ENCODE measurements at places on chromosomes 3 and 15.

- no peaks in the 10 kb centered on the region for H3K36me3 ChIP-seq
- no peak overlapping the region for H3K27ac ChIP-seq
These were observed 161.0 kb downstream of the TCF12 start for GRCh38 chr15:57079446-57079845.

DNA sequence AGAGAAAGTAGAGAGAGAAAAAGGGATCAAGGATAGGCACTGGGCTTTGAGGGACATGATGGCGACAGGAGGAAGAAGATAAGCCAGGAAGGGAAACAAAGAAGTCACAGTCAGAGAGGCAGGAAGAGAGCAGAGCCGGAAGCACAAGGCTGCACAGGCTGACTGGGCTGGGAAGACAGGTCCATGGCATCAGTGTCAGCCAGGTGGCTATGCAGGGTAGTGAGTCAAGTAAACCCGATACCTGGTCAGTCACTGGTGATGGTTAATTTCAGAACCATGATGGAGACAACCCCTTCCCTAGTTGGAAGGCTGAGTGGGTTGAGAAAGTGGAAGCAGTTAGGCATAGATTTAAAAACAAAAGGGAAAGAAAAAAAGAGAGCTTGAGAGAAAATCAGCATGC, 203.8 kb downstream of the EPHB1 start:
- H3K27me3 ChIP-seq: peaks cover 17% of the 10 kb centered on the region
- no peak for DNase-seq
- H3K27ac ChIP-seq: no peak overlapping the region
- H3K4me1 ChIP-seq: no peaks in the 10 kb centered on the region
- H3K4me3 ChIP-seq: no peak overlapping the region
- no peaks in the 10 kb centered on the region for H3K36me3 ChIP-seq

DNA sequence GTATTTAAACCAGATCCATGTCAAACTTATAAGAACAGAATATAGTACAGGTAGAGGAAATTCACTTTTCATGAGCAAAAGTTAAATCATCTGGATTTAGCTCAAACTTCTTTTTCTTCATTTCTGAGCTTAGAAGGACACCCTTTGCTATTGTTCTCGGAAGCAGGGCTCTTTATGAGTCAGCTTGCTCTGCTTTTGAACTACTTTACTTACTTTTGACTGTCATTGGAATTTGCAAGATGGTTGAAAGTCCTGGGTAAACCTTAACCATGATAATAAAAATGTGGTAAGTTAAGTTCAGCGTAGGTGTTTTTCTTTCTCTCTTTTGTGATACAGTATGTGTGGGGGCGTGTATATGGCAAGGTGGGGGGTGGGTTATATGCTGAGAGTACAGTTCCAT, 312.7 kb upstream of the DPH6 start:
- H3K27me3 ChIP-seq: no peaks in the 10 kb centered on the region
- no peak overlapping the region for H3K27ac ChIP-seq
- no peaks in the 10 kb centered on the region for H3K36me3 ChIP-seq
- no peak overlapping the region for H3K4me3 ChIP-seq
- peaks cover 9% of the 10 kb centered on the region for H3K4me1 ChIP-seq

- no peak overlapping the region for H3K27ac ChIP-seq
- H3K36me3 ChIP-seq: no peaks in the 10 kb centered on the region
- H3K4me3 ChIP-seq: no peak overlapping the region
- no peaks in the 10 kb centered on the region for H3K27me3 ChIP-seq
- H3K4me1 ChIP-seq: peaks cover 10% of the 10 kb centered on the region
These were observed 1153.7 kb downstream of the SI start for GRCh38 chr3:163924600-163924999.

- H3K4me1 ChIP-seq: no peaks in the 10 kb centered on the region
- H3K27me3 ChIP-seq: no peaks in the 10 kb centered on the region
- H3K27ac ChIP-seq: no peak overlapping the region
- peaks cover 9% of the 10 kb centered on the region for H3K36me3 ChIP-seq
These were observed 31.0 kb downstream of the IDH2 start for GRCh38 chr15:90071220-90071807.

- no peaks in the 10 kb centered on the region for H3K4me1 ChIP-seq
- no peak overlapping the region for H3K27ac ChIP-seq
- no peaks in the 10 kb centered on the region for H3K36me3 ChIP-seq
- no peak overlapping the region for H3K4me3 ChIP-seq
- DNase-seq: no peak
These were observed 110.4 kb upstream of the PLAAT1 start for GRCh38 chr3:193130576-193130975.

DNA sequence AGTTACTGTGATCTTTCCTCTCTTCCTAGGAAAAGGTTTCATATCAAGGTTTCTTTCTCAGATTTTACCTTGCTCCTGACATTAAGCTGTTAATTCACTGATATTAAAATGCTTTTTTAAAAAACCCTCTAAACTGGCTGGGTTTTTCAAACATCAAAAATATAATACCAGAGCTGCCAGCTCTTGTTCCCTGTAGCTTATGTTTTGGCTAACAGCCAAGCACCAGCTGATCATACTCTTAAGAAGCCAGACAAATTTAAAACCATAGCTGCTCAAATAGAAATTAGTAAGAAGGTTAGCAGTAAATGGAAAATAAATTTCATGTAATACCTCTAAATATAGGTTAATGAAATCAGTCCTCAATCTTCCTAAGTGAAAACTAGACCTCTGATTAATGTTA, 657.5 kb downstream of the GRM7 start:
- H3K36me3 ChIP-seq: no peaks in the 10 kb centered on the region
- H3K27ac ChIP-seq: no peak overlapping the region
- H3K4me1 ChIP-seq: no peaks in the 10 kb centered on the region
- no peak overlapping the region for H3K4me3 ChIP-seq
- peaks cover 4% of the 10 kb centered on the region for H3K27me3 ChIP-seq

DNA sequence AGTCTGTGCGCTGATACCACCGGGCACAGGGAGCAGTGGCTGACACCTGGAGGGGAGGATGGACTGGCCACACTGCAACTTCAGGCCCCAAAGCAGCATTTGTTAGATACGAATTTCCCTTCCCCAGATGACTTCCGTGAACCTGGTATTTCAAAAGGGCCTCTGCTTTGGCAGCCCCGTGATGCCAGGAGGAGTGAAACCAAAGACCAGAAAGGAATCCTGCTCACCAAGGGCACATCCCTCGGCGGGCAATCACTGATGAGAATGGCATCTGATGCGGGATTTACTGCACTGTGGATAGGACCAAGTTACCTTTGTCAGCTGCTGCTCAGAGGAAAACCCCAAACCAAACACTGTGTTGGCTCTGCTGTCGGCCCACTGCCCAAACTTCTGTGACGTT, 65.5 kb downstream of the WHAMM start:
- H3K27me3 ChIP-seq: peaks cover 11% of the 10 kb centered on the region
- H3K4me1 ChIP-seq: peaks cover 11% of the 10 kb centered on the region
- no peak for DNase-seq
- H3K27ac ChIP-seq: no peak overlapping the region
- no peak overlapping the region for H3K4me3 ChIP-seq

DNA sequence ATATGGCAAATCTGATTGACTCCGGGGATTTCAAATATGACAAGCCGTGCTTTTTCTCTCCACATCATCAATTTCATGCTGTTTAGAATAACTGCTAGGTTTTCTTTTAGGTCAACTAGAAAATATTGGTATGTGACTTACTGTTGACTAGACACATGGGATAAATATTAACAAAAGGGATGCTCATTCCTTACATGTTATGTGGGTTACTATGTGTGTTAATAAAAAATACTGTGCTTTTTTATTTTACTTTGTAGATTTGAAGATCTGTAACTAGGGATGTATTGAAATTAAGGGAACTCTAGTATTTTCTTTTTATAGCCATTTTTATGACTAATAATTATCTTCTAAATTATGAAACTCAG, 264.6 kb upstream of the COL8A1 start:
- no peaks in the 10 kb centered on the region for H3K36me3 ChIP-seq
- no peak overlapping the region for H3K27ac ChIP-seq
- H3K4me3 ChIP-seq: no peak overlapping the region
- no peaks in the 10 kb centered on the region for H3K27me3 ChIP-seq

- DNase-seq: no peak
- H3K4me3 ChIP-seq: no peak overlapping the region
- H3K36me3 ChIP-seq: no peaks in the 10 kb centered on the region
- H3K27me3 ChIP-seq: peaks cover 7% of the 10 kb centered on the region
- H3K4me1 ChIP-seq: peaks cover 13% of the 10 kb centered on the region
- peak overlapping the region; percentile 85 for H3K27ac ChIP-seq
These were observed 408.2 kb upstream of the THBS1 start for GRCh38 chr15:39172380-39173281.

GRCh38 chr3:104297617-104298016, 1069.1 kb upstream of the ALCAM start:
- no peak for DNase-seq
- no peaks in the 10 kb centered on the region for H3K36me3 ChIP-seq
- peaks cover 8% of the 10 kb centered on the region for H3K4me1 ChIP-seq
- H3K27ac ChIP-seq: no peak overlapping the region

DNA sequence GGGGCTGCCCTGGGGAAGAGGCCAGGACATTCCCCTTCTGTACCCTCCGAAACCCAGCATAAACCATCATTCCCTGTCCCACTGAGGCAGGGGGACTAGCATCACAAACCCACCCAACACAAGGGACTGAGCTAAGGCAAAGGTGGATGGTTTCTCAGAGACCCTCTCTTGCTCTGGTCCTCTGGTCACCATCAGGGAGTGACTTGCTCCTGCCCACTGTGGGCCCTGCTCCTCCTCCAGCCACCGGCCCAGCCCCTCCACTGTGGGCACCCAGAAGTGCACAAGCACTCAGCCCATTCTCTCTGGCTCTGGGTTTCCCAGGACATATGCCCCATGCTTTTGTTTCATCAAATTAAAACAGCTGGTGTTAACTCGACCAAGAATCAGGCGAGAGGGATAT, 44.9 kb downstream of the PTH1R start:
- no peaks in the 10 kb centered on the region for H3K27me3 ChIP-seq
- peaks cover 2% of the 10 kb centered on the region for H3K4me1 ChIP-seq
- no peak overlapping the region for H3K4me3 ChIP-seq
- no peak for DNase-seq
- no peak overlapping the region for H3K27ac ChIP-seq
- H3K36me3 ChIP-seq: peaks cover 35% of the 10 kb centered on the region

GRCh38 chr3:73658227-73658626, 33.5 kb upstream of the PDZRN3 start:
- H3K36me3 ChIP-seq: no peaks in the 10 kb centered on the region
- H3K27ac ChIP-seq: no peak overlapping the region
- peaks cover 11% of the 10 kb centered on the region for H3K27me3 ChIP-seq
- no peak for DNase-seq

DNA sequence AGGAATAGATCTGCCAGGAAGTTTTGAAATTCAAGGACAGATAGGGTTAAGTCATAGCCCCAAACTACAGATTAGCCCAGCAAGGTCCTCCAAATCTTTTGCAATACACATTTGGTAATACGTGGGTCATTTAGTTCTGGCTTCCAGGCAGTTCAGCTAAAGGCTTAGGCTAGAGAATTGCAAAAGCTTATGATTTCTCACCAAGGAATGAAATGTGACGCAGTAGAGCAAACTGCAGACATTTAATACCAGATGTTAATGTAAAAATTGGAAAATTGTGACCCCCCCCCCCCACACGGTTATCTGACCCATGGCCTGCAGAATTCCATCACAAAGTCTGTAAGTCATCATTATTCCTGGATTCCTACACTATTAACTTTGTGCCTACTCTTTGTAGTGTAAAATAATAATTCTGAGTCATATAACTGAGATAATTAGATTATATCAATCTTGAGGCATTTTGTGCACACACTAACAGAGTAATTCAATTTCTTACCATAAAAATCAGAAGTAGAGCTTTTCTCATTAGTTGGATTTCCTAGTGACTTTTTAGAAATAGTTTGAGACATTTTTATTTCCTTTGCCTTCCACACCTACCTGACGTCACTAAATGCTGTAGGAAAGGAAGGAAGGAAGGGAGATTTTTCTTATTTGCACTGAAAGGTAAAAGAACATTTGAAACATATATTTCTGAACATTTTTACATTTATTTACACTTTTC, 235.2 kb downstream of the DTWD1 start:
- no peak overlapping the region for H3K4me3 ChIP-seq
- H3K27ac ChIP-seq: no peak overlapping the region
- H3K4me1 ChIP-seq: no peaks in the 10 kb centered on the region
- no peaks in the 10 kb centered on the region for H3K36me3 ChIP-seq
- DNase-seq: no peak

DNA sequence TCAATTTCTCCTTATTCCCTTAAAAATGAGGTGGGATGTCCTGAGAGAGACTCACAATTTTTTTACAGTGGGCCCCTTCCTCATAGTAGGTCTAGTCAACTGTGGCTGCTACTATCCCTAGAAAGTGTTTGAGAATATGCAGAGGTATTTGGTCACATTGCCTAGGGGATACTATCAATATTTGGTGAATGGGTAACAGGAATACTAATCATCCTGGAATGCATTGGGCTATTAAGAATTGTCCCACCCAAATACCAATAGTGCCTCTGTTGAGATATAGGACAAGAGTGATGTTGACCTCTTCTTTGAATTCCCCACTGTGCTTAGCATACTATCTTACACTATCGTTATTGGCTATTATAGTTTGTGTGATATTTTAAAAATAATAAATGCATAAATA, 389.4 kb downstream of the DIPK2A start:
- DNase-seq: no peak
- H3K27me3 ChIP-seq: no peaks in the 10 kb centered on the region
- H3K36me3 ChIP-seq: peaks cover 3% of the 10 kb centered on the region
- peaks cover 7% of the 10 kb centered on the region for H3K4me1 ChIP-seq
- no peak overlapping the region for H3K4me3 ChIP-seq

- H3K4me3 ChIP-seq: no peak overlapping the region
- H3K27me3 ChIP-seq: no peaks in the 10 kb centered on the region
- H3K36me3 ChIP-seq: no peaks in the 10 kb centered on the region
- no peak overlapping the region for H3K27ac ChIP-seq
- H3K4me1 ChIP-seq: no peaks in the 10 kb centered on the region
These were observed 543.3 kb upstream of the UBE2E2 start for GRCh38 chr3:22659651-22660475.

GRCh38 chr3:17730318-17730967, 12.0 kb downstream of the TBC1D5 start:
- H3K36me3 ChIP-seq: peaks cover 37% of the 10 kb centered on the region
- no peak overlapping the region for H3K27ac ChIP-seq
- no peak for DNase-seq

- no peak overlapping the region for H3K27ac ChIP-seq
- no peaks in the 10 kb centered on the region for H3K36me3 ChIP-seq
- no peaks in the 10 kb centered on the region for H3K27me3 ChIP-seq
- H3K4me1 ChIP-seq: peaks cover 2% of the 10 kb centered on the region
These were observed 22.2 kb downstream of the SUCNR1 start for GRCh38 chr3:151895478-151896241.

Measured in progenitor cell of endocrine pancreas (in vitro differentiated cells).